ENCODE measurements at places on chromosomes 7 and 10. TPM values are rescaled to one million over a fixed set of nuclear protein-coding genes. Genes with fewer than 3 reads are reported as not detected.
A peak's percentile ranks its signal among the peaks of the same experiment; 100 is the strongest.

Gene ATRNL1
- 0.23 TPM for total RNA-seq

DNA sequence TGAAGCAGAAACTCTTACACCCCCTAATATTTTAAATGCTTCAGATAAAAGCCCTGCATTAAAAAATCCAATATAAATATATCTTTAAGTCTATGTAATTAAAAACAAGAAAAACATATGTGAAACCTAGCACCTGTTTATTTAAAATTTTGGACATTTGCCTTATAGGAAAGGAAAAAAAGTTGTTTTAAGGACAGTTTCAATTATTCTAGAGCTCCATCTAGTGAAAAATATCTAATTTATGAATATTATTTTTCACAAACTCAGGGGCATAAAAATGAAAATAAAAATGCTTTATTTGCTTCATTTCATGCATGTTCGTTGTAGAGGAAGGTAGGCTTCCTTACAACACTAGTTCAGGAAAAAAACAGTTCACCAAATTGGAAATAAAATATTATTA is 26.1 kb downstream of the ENKUR start:
- no peak overlapping the region for H3K4me3 ChIP-seq
- H3K27ac ChIP-seq, result no peak overlapping the region
- no peaks in the 10 kb centered on the region for H3K27me3 ChIP-seq
- no peak for DNase-seq
- H3K36me3 ChIP-seq, result no peaks in the 10 kb centered on the region

GRCh38 chr7:105426606-105427146 is 38.0 kb upstream of the SRPK2 start:
- peaks cover 5% of the 10 kb centered on the region for H3K27me3 ChIP-seq
- no peak overlapping the region for H3K27ac ChIP-seq
- H3K36me3 ChIP-seq, result no peaks in the 10 kb centered on the region
- DNase-seq, result no peak
- no peak overlapping the region for H3K4me3 ChIP-seq

GRCh38 chr7:82131215-82131614 is 312.4 kb downstream of the CACNA2D1 start:
- no peak overlapping the region for H3K27ac ChIP-seq
- H3K27me3 ChIP-seq, result no peaks in the 10 kb centered on the region
- H3K4me3 ChIP-seq, result no peak overlapping the region
- peaks cover 9% of the 10 kb centered on the region for H3K4me1 ChIP-seq
- no peak for DNase-seq
- H3K36me3 ChIP-seq, result no peaks in the 10 kb centered on the region

DNA sequence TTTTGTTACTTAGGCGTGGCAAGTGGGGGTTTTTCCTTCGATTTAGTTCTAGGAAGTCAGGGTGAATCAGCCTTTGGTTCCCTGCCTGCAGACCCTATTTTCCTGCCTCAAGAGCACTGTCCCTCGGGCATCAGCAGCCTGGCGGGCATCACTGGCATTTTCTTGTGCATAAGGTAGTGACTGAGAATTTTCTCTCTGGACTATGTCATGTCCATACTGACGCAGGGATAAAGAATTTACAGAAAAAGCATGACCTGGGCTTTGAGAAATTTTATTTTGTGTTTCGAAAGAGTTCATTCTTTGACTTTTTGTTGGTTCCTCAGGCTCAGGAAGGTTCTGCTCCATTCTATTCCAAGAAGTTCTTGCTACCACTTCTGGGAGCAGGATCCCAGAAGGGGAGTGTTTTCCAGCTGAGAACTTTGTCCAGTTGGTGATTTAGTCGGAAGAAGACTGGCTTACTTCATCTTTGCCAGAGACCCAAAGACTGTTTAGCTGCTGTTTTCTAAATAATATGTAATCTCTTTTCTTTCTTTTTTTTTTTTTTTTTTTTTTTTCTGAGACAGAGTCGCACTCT is 213.9 kb upstream of the SH2B2 start:
- H3K4me3 ChIP-seq, result peak overlapping the region; percentile 47
- H3K27me3 ChIP-seq, result no peaks in the 10 kb centered on the region
- peaks cover 34% of the 10 kb centered on the region for H3K36me3 ChIP-seq
- peaks cover 25% of the 10 kb centered on the region for H3K4me1 ChIP-seq
- DNase-seq, result no peak
- H3K27ac ChIP-seq, result peak overlapping the region; percentile 85
